ENCODE measurements at places on chromosomes 12 and 14.

- DNase-seq, result no peak
Measured at GRCh38 chr12:109385339-109386058, 37.8 kb downstream of the MYO1H start.

- DNase-seq, result no peak
Measured at GRCh38 chr12:54019924-54020590, 8.2 kb upstream of the HOXC6 start.

- no peak for DNase-seq
Measured at GRCh38 chr12:11732023-11732422, 82.5 kb downstream of the ETV6 start.

DNA sequence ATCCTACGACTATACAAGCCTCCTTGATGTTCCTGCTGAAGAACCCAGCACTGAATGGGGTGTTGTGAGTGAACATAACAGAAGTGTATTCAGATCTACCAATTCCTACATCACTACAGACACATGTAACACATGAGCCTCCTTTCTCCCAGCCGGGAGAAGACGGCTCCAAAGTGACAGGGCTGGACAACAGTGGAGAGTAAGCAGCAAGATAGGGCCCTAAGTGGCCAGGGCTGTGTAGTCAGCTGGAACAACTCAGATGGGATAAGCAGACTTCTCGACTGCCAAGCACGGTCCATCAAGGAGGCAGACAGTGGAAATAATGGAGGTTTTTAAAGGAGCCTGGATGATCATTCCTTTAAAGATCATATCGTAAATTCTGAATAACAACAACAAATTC, 73.5 kb downstream of the TTC7B start:
- no peak for DNase-seq

GRCh38 chr12:12941450-12942350, 10.3 kb downstream of the GPRC5D start:
- no peak for DNase-seq

DNA sequence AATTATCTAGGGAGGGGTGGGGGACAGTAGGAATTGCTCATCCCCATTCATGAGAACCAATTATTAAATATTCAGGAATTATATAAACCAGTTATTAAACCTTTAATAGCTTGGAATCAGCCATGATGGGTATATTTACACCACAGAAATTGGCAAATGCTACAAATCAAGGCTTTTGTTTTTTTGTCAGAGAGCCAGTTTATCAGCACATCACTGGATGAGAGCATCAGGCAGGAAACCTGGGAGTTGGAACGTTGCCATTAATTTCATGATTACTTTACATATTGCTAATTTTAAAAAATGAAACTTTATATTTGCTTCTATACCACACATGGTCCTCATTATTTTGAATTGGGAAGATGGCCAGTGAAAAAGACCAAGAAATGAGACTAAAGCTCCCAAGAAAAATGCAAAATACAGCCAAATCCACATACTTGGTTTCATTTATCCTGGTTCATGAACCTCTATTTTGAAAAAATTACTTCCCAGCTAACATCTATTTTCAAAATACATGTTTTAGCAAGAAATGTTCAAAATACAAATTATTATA, 48.4 kb downstream of the ATL1 start:
- no peak for DNase-seq

Measured in NCI-H510A (cell line).